ENCODE measurements at places on chromosomes 16 and 17.

GRCh38 chr16:57372372-57373116 lies at the start of gene CX3CL1:
Gene CX3CL1, plus strand, starts transcription at chr16:57372490. Its CDS starts 79 bp downstream, at chr16:57372569.
- DNase-seq = no peak

DNA sequence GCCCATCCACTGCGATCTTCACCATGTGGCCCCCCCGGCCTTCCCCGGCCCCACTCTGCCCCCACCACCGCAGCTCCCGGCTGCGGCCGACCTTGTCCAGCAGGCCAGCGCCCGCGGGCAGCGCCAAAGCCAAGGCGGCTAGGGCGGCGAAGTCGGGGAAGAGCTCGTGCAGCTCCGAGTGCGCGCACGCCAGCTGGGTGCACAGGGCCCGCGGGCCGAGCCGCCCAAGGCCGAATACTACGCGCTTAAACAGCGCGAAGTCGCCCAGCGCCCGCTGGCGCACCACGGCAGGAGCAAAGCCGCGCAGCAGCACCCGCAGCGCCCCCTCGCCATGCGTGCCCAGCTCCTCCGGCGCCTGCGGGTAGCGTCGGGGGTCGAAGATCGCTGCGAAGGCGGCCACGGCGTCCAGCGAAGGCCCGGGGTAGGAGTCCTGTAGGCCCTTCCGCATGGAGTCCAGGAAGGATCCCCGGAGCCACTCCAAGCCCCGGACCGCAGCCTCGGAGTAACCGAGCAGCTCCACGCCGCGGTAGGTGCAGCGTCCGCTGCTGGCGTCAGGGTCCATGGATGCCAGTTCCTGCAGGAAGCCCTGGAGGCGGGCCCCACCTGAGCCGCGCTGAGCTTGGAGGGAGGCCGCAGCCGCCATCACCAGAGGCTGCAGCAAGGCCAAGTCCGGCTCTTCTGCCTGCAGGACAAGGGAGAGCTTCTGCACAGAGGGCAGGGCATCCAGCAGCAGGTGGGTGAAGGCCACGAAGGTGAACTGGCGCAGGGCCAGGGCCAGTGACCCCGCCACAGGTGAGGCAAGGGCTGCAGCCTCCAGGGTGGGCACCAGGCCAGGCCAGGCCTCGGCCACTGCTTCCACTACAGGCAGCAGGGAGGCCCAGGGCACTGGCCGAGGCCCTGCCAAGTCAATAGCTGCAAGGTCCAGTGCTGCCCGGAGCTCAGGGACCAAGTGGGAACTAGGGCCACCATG lies 10.3 kb downstream of the C17orf113 start:
- no peak for DNase-seq

- no peak for DNase-seq
Measured at GRCh38 chr16:89176147-89176690, 4.7 kb downstream of the CDH15 start.

DNA sequence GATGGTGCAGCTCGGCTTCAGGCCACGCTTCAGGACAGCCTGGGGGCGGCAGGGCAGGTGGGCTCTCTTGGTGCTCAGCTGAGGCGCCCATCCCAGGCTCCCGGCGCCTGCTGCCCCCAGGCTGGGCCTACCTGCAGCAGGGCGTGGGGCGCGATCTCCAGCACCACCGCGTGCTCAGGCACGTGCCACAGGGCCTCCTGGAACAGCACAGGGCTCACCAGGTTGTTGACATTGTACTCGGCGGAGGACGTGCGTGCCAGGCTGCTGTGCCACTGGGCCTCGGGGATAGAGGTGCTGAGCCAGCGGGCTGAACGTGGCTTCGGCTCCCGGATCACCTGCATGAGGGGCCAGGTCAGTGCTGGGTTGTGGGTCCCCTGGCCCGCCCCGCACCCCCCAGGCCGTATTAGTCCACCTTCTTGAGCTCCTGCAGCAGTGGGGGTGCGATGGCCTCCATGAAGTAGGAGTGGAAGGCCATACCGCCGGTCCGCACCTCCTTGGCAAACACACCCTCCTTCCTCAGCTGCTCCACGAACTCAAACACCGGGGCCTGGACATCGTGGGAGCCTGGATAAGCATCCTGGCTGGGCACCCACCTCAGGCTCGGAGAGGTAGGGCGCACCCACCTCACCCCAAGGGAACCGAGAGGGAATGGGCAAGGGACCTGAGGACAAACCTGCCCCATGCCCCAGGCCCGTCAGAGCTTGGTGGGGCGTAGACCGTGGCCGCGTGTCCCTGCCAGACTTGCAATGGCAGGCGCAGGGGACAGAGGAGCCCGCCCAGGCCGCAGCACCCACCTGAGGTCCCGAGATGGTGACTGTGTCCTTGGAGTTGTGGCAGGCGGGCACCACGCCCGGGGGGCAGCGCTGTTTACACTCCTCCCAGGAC lies 9.0 kb downstream of the FASN start:
- no peak for DNase-seq

GRCh38 chr17:4156750-4157381 lies 13.9 kb downstream of the CYB5D2 start:
- no peak for DNase-seq

- no peak for DNase-seq
Measured at GRCh38 chr17:70947636-70948565, 778.6 kb downstream of the KCNJ2 start.

- no peak for DNase-seq
Measured at GRCh38 chr16:85220125-85220839, 108.0 kb upstream of the CIBAR2 start.

- DNase-seq = no peak
Measured at GRCh38 chr16:11691771-11692170, 23.5 kb downstream of the SNN start.

DNA sequence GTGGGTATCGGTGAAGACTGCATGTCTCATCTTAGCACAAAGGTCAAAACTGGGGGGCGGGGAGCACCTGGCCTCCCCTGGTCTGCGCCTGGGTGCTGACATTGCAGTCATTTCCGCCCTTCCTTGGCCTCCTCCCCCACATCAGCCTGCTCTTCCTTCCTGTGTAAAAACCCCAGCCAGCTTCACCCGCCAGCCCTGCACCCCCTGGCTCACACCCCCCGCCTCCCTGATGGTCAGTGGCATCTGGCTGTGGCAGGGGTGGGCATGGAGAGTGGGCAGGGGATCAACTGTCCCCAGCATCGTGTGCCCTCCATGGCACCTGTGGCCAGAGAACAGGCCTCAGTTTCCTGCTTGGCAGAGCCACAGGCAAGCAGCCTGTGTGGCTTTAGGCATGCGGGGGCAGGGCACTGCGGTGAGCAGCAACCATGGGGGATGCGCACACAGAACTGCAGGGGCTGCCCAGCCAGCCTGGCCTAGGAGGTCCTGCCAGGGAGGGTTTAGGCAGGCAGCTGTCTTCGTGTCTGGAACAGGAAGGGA lies 26.5 kb upstream of the LASP1NB start:
- DNase-seq = peak; percentile 89
